HL-60 (cell line): ENCODE measurements at places on chromosomes 11 and 22.
A peak's percentile ranks its signal among the peaks of the same experiment; 100 is the strongest.

- no peak for DNase-seq
Observed at GRCh38 chr11:120667934-120668333, 156.4 kb downstream of the GRIK4 start.

DNA sequence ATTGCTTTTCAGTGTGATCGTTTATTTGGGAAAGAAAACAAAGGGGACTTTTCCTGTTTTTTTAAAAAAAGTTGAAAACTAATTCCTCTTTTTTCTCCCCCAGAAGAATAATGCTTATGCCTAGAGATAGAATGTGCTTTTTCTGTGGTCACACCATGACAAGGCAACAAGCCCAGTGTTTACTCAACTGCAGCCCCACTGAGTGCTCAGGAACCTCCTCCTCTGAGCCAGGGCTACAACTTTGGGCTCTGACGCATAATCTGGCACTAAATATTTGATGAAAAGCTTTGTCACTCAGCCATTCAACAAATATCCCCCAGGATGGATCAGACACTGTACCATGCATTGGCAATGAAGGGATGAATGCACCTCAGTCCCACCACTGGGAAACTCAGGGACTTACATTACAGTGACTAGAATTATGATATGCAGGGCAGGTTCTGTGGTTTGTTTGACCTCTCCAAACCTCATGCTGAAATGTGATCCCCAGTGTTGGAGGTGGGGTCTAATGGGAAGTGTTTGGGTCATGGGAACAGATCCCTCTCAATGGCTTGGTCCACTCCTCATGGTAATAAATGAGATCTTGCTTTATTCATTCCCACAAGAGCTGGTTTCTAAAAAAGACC lies 155.9 kb downstream of the CCDC34 start:
- DNase-seq = no peak

- DNase-seq = peak; percentile 49
Observed at GRCh38 chr11:114340311-114341131, 44.3 kb downstream of the NNMT start.

GRCh38 chr22:46007003-46007847 lies 30.3 kb upstream of the WNT7B start:
- DNase-seq = peak; percentile 82

GRCh38 chr22:44088976-44089570 lies 65.0 kb downstream of the PARVB start:
- no peak for DNase-seq
